ENCODE measurements at places on chromosomes 1 and 21.

DNA sequence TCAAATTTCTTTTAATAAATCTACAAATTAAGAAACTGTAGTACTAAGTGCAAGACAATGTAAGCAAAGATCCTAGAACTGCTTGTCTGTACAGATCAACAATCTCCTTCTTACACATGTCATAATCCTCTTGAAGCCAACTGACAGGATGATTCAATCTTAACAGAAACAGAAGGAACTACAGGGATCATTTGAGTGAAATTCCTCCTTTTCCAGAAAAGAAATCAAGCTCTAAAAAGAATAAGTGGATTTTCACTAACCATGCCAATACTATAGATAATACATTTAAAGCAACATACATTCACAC lies 53.2 kb downstream of the RAB3GAP2 start:
- DNase-seq = no peak

- no peak for DNase-seq
Measured at GRCh38 chr1:41464885-41465284, 19.6 kb downstream of the EDN2 start.

DNA sequence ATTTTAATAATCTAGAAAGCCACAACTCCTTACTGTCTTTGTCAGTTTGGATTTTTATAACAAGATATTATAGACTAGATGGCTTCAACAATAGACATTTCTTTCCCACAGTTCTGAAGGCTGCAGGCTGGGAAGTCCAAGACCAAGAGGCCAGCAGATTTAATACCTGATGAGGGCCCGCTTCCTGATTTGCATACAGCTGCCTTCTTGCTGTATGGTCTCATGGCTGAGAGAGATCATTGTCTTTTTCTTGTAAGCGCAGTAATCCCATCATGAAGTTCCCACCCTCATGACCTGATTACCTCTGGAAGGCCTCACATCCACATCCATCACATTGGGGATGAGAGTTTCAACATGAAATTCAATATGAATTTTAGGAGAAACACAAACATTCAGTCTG lies 9.8 kb downstream of the RPS6KC1 start:
- DNase-seq = no peak

- no peak for DNase-seq
Measured at GRCh38 chr1:230730977-230731376, 16.2 kb upstream of the CAPN9 start.

GRCh38 chr21:38220270-38220737 lies 36.5 kb upstream of the KCNJ15 start:
- DNase-seq = no peak

GRCh38 chr1:46181343-46182260 lies 5.3 kb upstream of the P3R3URF start:
- no peak for DNase-seq

GRCh38 chr1:160167056-160167455 lies 15.7 kb downstream of the ATP1A4 start:
- no peak for DNase-seq

GRCh38 chr1:38336301-38336923 lies 289.8 kb upstream of the POU3F1 start:
- DNase-seq = peak; percentile 42

DNA sequence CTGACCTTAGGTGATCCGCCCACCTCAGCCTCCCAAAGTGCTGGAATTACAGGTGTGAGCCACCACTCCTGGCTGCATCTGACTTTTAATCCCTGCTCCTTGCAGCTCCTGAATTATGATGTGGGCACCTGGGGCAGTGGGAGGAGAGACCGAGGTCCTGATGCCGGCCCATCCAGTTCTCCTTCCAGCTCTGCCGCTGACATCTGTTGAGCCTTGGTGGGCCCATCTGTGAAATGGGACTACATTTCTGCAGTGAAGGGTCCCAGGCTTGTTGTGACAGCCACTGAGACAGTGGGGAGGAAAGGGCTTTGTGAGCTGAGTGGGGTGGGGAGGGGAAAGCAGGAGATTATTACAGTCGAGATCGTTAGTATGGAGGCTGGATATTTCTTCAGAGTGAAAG lies 11.8 kb downstream of the PLA2G2F start:
- no peak for DNase-seq

DNA sequence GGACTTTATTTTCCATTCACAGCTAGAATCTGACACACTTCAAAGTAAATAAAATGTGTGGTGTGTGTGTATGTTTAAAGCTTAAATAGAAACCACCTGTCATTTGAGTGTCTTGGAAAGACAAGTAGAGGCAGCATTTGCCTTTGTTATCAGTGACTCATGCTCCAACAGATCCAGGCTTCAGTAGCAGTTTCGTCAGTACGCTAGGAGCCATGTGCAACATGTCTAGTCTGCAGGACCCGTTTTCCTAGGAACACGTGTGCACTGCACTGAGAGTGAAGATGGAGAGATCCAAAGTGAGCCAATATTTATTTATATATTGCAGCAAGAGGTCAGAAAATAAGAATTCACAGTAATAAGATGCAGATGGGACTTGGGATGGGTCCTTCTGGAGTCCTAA lies 41.8 kb downstream of the SGIP1 start:
- no peak for DNase-seq

DNA sequence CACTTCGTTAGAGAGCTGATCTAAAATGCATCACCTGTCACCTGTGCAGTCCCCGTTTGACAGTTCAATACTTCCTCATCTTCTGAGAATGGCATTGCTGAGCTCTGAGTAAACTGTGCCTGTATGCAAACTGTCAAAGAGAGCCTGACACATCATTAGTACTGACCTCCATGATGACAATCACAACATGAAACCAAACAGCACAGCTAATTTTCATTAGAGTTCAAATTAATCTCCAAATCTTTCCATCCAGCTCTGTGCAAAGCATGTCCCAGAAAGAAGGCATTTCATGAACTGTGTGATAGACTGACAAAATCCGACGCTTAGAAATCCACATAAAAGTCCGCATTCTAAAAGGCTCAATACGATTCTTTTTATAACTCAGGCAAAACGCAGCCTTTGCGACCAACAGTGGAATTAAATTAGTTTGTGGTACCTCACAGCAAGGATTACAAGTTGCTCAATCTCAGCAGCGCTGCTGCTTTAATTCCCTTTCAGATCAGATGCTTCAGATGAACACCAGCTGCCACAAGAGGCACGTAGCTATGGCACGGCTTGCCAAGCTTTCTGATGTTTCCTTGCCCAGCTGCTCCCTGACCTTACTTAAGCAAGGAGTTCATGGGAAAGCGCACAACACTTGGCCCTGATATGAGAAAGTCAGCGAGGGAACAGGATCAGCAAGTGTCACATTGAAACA lies 765.5 kb upstream of the PRMT6 start:
- DNase-seq = no peak

DNA sequence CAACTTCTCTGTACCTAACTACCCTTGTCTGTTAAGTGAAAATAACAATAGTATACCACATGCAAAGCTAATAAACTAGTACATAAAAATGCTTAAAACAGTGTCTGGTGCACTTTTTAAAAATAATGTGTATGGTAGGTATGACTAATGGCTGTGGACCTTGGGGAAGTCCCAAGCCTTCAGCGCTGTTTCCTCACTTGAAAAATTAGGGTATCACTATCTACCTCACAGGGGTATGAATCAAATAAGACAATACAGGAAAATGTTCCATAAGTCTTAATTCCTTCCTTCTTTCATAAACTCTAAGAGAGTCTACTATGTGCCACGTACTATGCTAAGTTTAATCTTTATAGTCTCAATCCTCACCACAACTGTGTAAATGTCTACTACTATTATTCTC lies 32.0 kb downstream of the EGLN1 start:
- DNase-seq = no peak

DNA sequence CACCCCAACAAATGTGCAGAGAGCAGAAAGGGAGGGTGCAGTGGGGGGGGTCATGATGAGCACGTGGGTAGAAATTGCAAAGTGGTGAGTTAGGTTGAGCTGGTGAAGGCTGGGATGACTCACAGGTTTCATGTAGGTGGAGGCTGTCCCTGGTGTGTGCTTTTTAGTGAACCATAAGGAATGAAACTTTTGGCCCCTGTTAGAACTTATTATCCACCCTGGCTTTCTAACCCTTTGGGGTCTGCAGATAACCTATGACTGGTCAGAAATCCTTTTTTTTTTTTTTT lies 46.9 kb downstream of the DOP1B start:
- no peak for DNase-seq

- no peak for DNase-seq
Measured at GRCh38 chr1:185350027-185350442, 33.0 kb upstream of the IVNS1ABP start.

DNA sequence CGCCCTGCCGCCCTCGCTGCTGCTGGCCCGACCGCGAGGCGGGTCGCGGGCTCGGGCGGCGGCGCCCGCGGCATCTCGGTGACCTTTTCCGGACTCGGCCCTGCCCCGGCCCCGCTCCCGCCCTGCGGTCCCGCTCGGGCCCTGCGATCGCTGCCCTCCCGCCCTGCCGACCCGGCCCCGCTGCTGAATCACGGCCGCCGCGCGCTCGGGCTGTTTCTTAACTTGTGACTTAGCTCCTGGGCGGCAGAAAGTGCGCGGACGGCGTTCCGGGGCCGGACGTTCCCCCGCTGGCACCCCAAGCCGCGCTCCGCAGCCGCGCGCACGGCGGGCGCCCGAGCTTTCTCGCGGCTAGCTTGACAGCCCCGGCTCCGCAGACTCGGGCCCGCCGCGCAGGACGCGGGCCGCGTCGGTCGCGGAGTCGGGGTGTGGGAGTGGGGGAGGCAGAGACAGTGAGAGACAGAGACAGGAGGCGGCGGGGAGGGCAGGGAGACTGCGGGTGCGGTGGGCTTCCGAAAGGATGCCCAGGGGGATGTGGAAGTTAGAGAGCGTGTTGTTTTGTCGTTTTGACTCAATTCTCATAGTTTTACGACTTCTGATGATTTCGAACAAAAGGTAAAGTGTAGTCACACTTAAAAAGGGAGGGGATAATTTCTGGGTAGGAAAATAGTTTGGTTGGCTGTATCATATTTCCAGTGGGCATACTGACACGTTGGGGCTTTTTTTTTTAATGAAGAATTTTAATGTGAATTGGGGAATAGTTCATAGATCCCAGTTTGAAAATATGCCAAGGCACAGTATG lies 49.8 kb downstream of the PRDM2 start:
- DNase-seq = no peak

DNA sequence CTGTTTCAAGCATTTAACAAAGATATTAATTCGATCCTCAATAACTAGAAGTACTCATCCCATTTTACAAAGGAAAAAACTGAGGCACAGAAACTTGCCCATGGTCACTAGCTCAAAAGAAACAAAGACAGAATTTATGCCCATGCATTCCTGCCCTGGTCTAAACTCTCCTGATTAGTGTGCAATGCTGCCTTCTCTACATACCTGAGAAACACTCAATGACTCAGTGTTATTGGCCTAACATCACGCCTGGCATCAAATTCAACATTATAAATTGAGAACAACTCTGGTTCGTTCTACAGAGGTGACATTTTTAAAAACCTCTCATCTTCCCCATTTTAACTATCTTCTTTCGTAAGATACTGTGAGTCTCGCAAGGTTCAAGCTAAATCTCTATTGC lies 5.2 kb downstream of the APP start:
- no peak for DNase-seq

DNA sequence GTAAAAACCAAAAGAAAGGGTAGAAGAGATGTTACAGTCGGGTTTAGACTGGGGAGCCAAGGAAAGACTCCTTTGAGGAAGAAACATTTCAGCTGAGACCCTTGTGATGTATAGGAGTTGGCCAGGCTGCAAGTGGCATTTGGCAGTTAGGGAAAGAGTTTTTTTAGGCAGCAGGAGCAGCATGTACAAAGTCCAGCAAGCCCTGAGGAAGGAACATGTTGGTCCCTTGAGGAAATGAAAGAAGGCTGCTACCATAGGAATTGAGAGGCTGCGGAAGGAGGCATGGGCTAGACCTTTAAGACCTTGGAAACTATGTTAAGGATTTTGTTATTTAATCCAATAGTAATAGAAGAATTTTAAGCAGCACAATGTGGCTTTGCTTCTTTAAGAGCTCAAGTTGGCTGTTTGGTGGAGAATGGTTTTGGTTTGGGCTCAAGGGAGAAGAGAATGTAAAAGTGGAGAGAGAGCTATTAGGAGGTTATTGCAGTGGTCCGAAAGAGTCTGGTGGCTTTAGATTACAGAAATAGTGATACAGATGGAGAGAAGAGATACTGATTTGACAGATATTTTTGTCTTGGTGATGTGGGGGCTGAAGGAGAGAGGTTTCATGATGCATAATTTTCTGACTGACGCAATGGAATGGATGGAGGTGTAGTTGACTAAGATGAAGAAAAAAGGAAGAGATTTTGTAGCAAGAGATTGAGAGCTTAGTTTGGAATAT lies 26.6 kb downstream of the SMAP2 start:
- DNase-seq = no peak

GRCh38 chr1:110544753-110545152 lies 25.8 kb upstream of the KCNA10 start:
- DNase-seq = no peak

DNA sequence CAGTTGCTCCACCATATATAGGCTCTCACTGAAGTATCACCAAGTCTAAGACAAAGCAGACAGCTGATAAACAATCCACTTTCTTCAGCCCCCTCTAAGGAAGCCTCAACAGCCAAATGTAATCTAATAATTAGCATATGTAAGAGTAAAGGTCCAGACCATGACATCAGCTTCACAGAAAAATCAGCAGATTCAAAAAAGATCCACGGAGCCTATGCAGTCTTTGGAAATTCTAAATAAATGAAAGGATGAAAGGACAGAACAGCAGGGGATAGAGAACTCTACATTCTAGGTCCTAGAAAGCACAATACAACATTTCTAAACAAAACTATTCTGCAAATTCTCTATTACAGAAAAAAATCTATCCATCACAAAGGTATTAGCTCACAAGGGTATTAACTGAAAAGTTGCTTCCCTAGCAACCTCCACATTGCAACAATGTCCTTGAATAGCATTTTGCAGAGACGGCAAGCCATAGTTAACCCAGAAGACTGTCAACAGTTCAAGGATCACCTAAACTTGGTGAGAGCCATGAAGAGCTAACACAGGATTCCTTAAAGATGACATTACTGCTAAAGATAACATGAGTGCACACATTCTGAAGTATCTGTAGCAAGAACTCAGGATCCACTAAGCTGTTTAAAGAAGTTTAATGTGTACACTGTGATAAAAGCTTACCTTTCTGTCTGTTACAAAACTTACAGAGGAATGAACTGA lies 74.3 kb downstream of the SIPA1L2 start:
- no peak for DNase-seq

- no peak for DNase-seq
Measured at GRCh38 chr1:221620437-221621384, 121.2 kb downstream of the DUSP10 start.

DNA sequence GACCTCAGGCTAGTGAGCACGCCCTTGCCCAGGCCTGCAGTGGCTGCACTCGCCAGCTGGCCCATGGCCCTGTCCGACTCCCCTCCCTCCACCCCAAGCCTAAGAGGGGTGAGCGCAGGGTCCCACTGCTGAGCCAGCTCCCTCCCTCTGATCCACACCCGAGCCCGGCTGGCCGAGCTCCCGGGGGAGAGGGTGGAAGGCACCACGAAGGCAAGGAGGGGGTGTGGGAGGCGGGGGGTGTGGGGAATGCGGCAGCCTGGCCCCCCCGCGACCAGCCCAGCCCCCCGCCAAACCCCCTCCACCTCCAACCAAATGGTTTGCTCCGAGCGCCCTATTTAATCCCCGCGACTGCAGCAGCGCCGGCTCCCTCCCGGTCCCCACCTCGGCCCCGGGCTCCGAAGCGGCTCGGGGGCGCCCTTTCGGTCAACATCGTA lies at the start of gene CADM3:
TSS of gene CADM3 (plus strand) at position 362 of the 434 bp plus-strand sequence. CDS start 151 bp downstream, outside the sequence.
- DNase-seq = no peak

All from NCI-H1417 treated with DMSO at 0.1 percent for 48 hours (cell line).